ENCODE measurements at places on chromosomes 1 and 21.

DNA sequence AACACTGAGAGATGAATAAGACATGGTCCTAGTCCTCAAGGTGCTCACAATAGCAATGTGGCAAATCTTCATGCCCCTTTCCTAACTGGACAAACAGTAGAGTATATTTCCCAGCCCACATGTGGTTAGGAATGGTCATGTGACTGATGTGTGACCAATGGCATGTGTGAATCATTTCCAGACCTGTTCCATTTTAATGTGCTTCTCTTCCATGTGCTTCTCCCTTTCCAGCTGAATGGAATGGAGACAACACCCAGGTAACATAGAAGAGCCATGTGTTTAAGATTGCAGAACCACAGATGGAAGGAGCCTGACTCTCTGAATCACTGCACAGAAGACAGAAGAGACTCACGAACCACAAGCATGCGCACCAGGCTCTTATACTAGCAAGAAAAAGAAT is 409.9 kb upstream of the NFIA start:
- DNase-seq: no peak

- no peak for DNase-seq
Measured at GRCh38 chr21:39976800-39977199, 109.6 kb downstream of the PCP4 start.

DNA sequence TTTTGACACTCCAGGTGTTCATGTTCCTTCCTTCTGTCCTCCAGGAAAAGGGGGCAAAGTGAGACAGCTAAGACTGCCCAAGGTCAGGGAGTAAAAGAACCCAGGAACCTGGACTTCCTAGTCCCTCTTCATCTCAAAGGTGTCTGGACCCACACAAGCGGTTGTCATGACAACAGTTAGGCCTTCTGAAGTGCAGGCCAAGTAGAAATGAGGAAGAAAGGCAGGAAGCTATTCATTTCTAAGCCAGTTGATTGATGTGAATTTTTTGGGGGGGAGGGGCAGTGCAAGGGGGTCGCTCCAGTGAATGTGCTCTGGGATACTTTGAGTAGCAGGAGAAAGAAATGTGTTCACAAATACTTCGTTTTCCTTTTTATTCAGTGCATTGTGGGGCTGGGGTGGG is 114.3 kb downstream of the NAV1 start:
- DNase-seq: no peak

GRCh38 chr1:234730770-234731568 is 121.0 kb upstream of the IRF2BP2 start:
- no peak for DNase-seq

- no peak for DNase-seq
Measured at GRCh38 chr1:212290608-212291007, 5.4 kb downstream of the PPP2R5A start.

GRCh38 chr1:48617252-48617651 is 145.2 kb upstream of the SPATA6 start:
- no peak for DNase-seq

DNA sequence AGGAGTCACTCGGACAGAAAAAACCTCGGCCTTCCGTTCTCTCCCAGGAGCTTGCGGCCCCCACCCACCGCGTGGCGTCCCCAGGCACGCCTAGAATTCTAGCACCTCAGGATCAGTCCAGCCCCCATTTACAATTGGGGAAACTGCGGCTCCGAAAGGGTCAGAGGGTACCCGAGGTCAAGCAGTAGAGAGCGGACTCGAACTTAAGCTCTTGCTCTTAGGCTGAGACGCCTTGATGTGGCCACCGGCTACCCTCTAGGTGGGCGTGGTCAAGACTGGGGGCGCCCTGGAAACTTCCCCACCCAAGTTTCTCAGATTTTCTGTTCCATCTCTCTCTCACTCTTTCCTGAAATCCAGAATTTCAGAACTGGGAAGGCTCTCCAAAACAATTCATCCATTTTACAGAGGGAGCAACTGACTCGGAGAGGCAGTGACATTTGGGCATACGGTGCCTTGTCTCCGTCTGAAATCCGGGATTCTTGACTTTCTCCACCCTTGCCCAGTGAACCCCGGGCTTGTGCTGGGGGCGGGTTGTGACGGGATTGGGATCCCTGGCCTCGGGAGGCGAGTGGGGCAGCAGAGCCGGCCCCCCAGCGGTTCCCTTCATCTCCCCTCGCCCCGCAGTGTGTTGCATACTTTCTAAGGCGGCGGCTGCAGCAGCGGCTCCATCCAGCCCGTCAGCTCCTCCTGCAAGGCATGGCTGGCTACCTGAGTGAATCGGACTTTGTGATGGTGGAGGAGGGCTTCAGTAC is 777 bp downstream of the AZIN2 start:
- DNase-seq: no peak

DNA sequence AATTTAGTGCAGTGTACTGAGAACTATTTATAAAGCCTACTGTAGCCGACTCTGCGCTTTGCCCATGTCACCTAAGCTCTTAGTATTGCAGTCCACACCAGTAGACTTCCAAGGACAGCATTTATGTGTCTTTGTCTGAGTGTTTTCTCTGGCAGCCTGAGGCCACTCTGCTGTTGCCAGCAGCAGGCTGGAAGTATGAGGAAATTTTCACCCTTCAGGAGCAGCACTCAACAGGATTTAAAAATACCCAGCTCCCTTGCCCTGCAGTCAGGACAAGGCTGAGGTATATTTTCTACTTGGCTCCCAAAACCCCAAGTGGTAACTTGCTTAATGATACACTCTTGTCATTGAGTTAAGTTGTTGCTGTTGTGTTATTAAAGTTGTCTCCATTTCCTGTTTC is 230.1 kb downstream of the SRGAP2C start:
- DNase-seq: no peak

GRCh38 chr1:74470936-74471335 is 41.5 kb downstream of the LRRC53 start:
- DNase-seq: no peak

DNA sequence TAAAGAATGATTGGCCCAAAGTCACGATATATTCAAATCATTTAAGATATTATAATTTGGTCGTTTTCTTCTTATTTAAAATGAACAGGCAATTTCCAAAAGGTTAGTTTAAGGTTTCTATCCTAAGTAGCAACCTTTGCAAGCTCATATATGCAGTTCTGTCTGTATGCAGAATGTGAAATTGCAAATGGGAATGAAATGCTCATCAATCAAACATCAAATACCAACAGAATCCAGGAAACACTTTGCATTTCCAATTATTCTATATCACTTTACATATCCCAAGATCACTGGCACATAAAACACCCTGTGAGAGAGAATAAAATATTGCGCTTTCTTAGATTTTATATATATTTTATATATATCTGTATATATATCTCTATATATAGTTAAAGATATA is 237.3 kb downstream of the NRIP1 start:
- DNase-seq: no peak

DNA sequence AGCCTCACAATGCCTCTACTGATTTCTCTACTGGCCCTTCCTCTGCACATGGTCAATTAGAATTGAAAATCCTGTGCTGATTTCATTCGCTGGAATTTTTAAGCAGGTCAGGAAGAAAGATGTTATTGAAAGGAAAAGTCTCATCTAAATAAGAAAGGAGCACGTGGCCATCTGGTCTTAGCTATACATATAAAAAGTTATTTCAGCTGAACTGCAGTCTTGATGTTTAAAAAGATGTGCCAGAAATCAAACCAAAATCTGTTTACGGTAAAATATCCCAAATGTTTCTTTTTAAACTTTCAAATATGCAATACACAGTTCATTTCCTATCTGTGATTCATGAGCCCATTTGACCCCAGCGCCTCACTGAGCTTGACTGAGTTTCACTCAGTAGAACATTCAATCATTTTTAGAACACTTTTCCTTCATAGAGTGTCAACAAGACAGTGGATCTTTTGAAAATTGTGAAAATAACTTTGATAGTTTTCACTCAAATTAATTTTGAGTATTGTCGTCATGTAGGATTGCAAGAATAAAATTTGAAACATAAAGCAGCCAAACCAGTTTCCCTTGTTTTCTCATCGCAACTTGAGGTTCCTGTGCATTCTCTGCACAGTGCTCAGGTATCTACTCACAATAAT is 293.6 kb downstream of the PTPRC start:
- no peak for DNase-seq

DNA sequence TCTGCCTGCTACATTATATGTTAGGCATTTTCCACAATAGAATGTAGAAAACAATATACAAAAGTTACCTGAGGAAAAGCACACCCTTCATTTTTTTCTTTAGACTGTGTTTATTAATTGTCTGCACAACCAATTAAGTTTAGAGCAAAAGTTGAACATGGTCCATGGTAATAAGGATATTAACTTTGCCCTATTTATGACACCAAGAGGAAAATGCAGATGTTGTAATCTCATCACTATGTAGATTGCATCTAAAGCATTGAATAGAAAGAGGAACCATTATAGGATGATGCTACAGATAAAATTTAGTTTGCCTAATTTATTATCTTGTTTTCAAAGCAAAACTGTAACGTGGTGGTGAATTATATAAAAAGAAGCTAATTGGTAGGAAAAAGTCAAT is 59.7 kb upstream of the IGSF5 start:
- no peak for DNase-seq

DNA sequence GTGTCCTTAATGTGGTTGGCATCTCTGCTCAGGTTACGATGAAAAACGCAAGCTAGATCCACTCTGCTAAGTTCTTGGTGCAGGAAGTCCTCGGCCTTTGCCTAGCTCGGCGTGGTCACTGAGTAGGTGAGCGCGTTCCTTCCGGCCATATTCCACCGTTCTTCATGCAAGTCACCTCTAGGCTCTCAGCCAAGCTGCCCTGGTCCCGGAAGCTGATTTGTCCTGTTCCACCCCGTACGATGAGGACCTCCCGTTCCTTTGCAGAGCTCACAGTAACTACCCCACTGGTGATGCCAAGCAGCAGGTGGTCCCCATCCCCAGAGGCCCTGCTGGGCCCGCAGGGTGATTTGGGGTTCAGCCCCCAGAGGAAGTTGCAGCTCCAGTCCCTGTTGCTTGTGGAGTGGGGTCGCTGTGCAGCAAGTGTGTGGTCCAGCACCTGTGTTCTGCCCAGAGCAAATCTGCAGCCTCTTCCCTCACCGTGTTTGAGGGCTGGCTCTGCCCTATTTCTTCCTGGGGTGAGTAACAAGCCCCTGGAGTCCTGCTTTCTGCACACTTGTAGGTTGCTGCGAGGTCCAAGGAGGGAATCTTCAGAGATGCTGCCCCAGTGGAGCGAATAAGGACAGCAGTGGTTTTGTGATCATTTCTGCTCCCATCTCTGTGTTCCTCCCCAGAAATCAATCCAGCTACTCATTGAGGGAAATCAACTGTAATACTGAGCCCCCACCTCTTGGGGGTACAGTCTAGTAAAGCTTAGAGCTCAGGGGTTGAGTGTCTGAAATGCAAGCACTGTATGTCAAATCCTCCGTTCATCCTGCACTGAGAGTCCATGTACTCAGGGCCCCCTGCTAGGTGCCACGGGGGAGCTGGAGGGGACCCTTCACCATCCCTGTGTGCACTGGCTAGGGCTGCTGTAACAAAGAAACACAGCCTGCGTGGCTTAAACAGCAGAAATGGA is 2.3 kb downstream of the UMODL1 start:
- DNase-seq: no peak

- no peak for DNase-seq
Measured at GRCh38 chr1:118767971-118768370, 220.2 kb downstream of the TBX15 start.

DNA sequence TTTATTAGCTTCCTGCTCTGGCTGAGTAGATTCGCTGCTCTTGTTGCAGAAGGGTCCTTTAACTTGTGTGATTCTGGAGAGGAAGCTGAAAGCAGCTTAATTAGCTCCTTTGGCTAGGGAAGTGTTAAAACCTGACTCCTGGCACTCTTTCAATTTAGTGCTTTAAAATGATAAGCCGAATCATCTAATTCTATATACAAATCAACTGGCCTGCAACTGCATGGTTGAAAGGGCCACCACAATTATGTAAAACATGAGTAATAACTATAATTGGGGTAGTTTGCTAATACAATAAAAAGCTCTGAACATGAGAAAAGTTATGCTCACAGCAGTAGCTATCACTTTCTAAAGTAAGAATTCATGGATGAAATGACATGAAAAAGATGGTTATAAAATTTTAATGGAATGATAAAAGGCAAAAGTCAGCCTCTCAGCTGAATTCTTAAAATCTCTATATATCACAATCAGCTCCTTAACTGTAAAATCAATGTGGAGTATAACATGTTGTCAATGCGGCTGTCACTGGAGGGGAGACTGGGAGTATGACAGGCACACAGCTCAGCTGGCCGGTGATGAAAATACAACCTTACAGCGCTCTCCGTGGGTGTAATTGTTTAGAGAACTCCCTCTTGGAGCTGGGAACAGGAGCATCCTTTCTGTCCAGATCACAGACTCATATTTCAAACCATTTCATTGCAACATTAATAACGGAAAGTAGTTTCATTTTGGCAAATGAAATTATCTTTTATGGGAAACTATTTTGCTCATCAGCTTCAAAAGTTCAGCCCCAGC is 324.4 kb downstream of the KCTD3 start:
- DNase-seq: peak; percentile 59

- no peak for DNase-seq
Measured at GRCh38 chr1:203316626-203317093, 11.3 kb downstream of the BTG2 start.

- DNase-seq: no peak
Measured at GRCh38 chr1:234755449-234755863, 145.5 kb upstream of the IRF2BP2 start.

- no peak for DNase-seq
Measured at GRCh38 chr1:81008293-81008692, 792.4 kb upstream of the ADGRL2 start.

DNA sequence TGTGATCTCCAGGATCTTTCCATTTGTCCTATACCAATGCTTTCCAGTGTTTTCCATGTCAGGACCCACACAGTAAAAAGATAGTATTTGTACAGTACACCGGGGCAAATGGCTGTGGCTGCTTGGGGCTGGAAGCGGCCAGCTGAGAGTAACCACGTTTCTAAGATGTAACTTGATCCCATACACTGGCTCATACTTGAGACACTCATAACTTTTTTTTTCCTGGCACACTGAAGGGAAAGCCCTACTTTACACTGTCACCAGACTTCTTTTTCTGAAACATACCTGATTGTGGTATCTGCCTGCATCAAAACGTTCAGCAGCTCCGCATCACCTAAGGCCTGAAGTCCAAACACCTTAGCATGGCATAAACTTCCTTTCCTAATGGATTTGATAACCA is 21.6 kb downstream of the VPS13D start:
- no peak for DNase-seq

DNA sequence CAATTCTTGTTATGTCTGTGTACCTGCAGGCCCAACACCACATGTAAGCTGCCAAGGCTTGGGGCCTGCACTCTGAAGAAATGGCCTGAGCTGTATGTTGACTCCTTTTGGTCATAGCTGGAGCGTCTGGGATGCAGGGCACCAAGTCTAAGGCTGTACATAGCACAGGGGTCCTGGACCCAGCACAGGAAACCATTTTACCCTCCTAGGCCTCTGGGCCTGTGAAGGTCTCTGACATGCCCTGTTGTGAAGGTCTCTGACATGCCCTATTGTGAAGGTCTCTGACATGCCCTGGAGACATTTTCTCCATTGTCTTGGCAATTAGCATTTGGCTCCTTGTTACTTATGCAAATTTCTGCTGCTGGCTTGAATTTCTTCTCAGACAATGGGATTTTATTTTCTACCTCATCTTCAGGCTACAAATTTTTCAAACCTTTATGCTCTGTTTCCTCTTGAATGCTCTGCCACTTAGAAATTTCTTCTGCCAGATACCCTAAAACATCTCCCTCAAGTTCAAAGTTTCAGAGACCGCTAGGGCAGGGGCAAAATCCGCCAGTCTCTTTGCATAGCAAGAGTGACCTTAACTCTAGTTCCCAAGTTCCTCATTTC is 246.7 kb upstream of the B3GALT2 start:
- DNase-seq: no peak

Data from NCI-H1436 treated with DMSO at 0.1 percent for 48 hours (cell line).